ENCODE measurements at places on chromosomes 5 and 9.

DNA sequence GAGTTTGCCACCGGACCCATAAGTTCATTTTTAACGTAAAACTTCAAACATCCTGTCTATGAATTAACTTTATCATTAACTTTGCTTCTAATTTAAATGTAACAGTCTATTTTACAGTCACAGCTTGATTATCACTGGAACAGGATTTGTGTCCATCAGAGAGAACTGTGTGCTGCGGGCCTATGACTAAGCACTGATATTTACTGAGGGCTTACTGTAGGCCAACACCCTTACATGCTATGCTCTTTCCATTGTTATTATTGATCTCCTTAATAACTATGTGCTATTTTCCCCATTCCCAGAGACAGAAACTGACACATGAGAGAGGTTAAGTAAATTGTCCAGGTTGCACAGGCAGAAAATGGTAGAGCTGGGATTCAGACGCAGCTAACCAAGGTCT lies 24.0 kb upstream of the GPR151 start:
- DNase-seq, result no peak

DNA sequence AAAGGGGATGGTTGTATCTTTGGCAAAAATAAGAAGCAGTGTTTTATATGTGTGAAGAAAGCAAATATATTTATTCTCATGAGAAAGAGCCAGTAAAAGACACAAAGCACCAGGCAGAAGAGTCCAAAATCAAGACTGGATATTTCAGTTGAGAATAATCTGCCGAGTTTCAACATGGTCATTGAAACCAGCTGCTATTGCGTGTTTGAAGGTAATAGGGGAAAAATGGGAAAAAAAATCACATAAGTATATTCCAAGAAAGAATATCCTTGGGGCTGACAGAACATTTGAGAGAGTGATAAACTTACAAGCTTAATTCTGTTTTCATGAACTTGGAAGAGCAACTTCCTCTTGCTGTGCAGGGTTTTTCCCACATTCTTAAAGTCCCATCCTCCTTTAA lies 79.9 kb downstream of the ISOC1 start:
- no peak for DNase-seq

- no peak for DNase-seq
These were observed 111.4 kb downstream of the DCP2 start for GRCh38 chr5:113087976-113088514.

DNA sequence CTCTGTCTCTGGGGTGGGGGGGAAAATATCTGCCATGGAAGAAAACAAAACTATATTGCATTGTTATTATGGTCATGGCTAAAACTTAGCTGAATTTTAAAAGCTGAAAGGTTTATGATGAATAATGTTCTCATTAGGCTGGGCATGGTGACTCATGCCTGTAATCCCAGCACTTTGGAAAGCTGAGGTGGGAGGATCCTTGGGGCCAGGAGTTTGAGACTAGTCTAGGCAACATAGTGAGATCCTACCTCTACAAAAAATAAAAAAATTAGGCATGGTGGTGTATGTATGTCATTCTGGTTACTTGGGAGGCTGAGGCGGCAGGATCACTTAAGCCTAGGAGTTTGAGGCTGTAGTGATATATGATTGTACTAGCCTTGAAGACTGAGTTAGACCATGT lies 44.5 kb downstream of the IPO11 start:
- no peak for DNase-seq

DNA sequence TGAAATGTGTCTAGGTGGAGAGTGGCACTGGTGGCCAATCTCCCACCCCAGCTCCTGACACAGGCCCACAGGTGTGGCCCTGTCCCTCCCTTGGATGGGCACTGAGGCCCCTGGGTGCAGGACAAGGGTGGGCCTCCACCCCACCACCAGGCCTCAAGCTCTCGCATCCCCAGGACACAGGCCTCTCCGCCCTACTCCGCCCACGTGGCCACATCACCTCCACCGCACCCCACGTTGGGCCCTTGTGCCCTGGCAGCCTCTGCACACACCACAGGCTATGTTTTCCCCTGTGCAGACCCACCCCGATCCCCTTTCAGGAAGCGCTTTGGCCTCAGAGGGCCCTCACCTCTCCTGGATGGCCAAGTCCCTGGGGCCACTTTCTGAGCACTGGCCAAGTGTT lies 54.7 kb downstream of the SECISBP2 start:
- no peak for DNase-seq

All from Peyer's patch (tissue), 4 donors.